ENCODE measurements at places on chromosomes 6 and 20.
A peak's percentile ranks its signal among the peaks of the same experiment; 100 is the strongest.

DNA sequence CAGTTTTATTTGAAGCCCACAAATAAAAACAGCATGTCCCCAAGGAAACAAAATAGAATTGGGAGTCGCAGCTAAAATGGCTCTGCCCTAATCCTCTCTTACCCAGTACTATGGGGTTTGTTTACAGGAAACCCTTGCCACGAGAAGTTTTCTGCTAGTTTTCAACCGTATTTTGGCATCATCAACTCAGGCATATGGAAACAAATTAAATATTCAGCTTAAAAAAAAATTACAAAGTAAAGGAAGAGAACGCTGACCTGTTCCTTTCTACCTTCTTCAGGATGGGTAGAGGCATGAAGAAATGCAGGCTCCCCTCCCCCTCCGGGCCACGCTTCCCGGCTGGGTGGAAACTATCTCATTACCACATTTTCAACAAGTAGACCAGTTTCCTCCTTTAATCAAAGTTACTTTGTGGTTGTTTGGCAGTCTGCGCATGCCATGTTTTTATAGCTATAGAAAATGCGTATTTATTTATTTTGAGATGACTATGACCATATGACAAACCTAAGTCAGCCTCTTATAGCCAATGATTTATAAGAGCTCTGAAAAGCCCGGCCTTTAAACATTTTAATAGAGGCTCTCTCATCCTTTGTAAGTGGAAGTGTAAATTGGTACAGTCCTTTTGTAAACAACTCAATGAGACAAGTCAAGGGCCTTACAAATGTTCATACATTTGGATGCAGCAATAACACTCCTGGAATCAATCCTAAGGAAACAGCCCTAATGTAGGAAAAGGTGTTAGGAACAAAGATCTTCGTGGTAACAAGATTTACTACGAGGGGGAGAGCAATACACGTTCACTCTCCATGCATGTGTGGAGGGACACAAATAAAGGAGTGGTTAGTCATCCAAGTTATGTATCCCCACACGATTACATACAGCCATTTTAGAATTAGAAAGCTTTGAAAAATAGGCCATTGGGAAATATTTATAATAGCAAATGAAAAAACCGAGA lies 16.1 kb upstream of the ZNF217 start:
- peak; percentile 59 for DNase-seq

GRCh38 chr20:4026093-4026601 lies 10.8 kb upstream of the RNF24 start:
- DNase-seq = no peak

DNA sequence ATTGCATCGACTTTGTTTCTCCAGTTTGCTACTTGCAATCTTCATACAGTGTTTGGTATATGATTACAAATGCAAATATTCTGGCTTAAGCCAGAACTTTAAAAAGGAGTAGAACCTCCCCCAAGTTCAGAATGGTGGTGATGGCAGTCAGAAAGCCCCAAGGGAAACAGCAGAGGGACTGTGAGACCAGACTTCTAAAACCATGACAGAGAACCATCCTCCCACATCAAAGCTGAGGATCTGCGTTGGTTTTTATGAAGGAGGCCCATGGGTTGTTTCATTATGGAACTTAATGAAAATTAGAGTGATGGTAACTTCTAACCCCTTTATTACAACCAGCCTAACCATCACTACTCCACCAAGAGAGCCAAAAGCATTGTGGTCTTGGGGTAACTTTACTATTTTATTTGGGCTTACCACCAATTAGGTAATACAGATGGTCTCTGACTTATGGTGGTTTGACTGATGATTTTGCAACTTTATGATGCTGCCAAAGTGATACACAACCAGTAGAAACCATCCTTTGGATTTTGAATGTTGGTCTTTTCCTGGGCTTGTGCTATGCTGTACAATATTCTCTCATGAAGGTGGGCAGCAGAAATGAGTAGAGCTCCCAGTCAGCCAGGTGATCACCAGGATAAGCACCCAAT lies 10.9 kb upstream of the MRS2 start:
- DNase-seq = no peak

DNA sequence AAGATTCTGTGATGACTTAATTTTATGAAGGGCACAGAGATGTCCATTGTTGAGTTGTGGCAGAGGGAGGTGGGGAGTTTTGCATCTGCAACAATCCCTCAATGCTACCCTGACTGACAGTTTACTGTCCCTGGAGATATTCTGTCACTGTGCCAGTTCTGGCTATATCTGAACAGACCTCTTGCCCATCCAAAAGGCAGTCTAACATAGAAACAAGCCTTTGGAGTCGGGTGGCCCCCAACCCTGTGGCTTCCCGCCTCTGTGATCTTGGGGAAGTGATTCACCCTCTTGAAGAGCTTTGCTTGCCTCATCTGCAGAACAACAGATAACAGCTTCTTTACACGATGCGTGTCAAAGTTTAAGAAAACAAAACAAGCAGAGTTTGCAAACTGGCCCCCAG lies 3.8 kb upstream of the E2F1 start:
- no peak for DNase-seq

DNA sequence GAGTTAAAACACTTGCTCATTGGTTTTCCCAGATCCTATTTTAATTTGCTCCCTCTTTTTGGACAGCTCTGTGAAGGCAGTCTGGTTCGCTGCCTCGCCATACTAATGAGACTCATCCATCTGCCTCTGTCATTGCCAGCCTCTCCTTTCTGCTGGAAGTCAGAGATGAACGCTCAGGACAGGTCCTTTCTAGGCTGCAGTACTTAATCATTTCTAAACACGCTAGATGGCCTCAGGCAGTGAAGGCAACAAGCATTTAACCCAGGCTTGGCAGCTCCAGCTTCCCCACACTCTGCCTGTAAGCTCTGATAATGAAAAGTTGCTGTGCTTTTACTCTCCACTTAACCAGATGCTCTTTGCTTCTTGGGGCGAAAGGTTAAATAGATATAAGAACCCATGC lies 286.7 kb upstream of the POU3F2 start:
- no peak for DNase-seq

DNA sequence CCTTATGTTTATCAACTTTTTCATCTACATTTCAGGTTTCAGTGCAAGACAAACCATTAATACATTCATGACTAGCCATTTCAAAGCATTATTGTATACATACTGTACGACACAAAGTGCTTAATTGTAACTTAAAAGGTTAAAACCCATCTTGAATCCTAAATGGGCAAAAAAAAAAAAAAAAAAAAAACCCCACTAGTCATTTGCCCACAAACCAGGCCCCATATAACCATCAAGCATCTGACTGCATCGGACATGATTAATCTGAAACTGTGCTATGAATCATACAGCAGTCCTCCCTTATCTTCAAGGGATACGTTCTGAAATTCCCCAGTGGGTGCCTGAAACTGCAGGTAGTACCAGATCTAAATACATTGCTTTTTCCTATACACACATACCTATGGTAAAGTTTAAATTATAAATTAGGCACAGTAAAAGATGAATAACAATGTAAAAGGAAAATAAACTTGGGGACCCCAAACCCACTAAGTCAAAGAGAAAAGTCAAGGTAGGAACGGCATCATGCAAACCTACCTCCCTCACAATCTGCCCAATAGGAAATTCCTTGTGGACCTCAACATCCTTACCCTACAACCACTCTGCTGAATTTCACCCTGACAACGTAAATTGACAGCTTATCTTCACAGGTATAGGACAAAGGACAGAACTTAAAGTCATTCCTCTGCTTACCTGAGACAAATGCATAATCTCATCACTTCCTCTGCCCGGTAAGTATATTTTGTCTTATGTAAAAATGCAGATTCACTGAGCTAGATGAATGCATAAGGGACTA lies 14.3 kb downstream of the B4GALT5 start:
- no peak for DNase-seq

- DNase-seq = no peak
These were observed 57.5 kb downstream of the RREB1 start for GRCh38 chr6:7165002-7165889.

- no peak for DNase-seq
These were observed 10.8 kb upstream of the TAAR1 start for GRCh38 chr6:132669690-132670291.

DNA sequence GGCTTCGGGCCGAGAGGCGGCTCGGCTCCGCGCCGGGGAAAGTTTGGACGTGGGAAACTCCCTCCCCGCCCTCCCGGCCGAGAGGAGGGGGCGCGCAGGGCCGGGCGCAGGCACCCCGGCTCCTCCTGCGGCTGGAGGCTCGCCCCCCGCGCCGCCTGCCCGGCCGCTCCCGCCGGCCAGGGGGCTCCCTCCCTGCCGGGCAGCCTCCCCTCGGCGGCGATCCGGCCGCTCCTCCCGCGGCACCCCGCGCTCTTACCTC lies 370 bp downstream of the CDH22 start:
- DNase-seq = no peak

GRCh38 chr6:137743493-137743892 lies 123.6 kb upstream of the TNFAIP3 start:
- no peak for DNase-seq

GRCh38 chr6:42222448-42222847 lies 4.8 kb upstream of the MRPS10 start:
- no peak for DNase-seq

GRCh38 chr6:18241208-18242038 lies 22.9 kb downstream of the DEK start:
- no peak for DNase-seq

DNA sequence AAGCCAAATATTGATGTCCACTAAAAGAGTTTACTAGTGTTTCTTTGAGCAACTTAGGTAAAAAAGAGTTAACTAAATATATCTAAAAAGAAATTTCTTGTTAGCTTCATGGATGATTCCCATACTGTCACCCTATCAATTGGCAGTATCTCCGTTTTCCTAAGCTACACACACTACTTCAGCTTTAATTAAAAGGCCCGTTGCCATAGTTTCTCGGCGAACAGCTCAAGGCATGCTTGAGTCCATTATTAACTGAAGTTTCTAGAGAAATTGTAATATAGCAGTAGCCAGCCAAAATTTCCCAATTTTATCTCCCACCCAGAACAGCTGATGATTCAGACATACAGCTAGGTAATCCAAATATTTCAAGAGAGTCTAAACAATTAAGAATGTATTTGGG lies 20.0 kb upstream of the BEND6 start:
- no peak for DNase-seq

GRCh38 chr6:41278699-41279405 lies 7.6 kb downstream of the TREM1 start:
- DNase-seq = peak; percentile 34

GRCh38 chr6:23690453-23691049 lies 435.5 kb upstream of the NRSN1 start:
- no peak for DNase-seq

DNA sequence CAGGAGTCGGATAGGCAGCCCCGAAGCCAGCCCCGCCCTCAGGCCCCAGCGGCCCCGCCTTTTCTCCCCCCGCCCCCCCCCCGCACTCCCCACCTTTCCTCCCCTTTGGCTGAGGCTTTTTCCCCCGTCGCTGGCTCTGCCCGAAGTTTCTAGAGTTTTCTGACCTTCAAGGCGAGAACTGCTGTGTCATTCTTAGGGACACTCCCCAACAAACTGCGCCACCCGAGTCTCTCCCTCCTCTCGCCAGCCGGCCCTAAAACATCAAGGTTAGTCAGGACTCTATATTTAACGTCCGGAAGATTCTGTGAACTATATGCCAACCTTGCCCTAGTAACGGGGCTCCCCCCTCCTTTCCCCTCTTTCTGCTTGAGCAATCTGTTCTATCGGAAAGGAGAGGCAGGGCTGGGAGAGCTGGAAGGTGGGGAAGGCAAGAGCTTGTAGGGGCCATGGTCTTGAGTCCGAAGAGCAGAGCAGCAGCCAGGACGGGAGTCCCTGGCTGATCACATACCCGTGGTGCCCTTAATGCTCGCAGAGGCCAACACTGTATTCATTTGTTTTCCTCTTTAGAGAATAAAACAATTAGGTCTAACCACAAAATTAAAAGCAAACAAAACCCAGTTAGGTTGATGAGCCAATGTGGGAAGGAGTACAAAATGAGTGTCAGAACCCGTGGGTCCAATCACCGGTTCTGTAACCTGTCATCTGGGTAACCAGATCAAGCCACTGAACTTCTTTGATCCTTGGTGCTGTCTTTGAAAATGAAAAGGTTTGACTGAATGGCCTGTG lies 5.3 kb upstream of the HSPA1B start:
- DNase-seq = no peak

- no peak for DNase-seq
These were observed 23.7 kb downstream of the UBE2V1 start for GRCh38 chr20:50089140-50089786.

- no peak for DNase-seq
These were observed 4.4 kb downstream of the VSTM2L start for GRCh38 chr20:37907330-37907676.

GRCh38 chr20:55744896-55745295 lies 260.4 kb downstream of the CBLN4 start:
- no peak for DNase-seq

- DNase-seq = no peak
These were observed 86.5 kb downstream of the YTHDF1 start for GRCh38 chr20:63129376-63129965.

- no peak for DNase-seq
These were observed 9.2 kb downstream of the SIM1 start for GRCh38 chr6:100455230-100456124.

DNA sequence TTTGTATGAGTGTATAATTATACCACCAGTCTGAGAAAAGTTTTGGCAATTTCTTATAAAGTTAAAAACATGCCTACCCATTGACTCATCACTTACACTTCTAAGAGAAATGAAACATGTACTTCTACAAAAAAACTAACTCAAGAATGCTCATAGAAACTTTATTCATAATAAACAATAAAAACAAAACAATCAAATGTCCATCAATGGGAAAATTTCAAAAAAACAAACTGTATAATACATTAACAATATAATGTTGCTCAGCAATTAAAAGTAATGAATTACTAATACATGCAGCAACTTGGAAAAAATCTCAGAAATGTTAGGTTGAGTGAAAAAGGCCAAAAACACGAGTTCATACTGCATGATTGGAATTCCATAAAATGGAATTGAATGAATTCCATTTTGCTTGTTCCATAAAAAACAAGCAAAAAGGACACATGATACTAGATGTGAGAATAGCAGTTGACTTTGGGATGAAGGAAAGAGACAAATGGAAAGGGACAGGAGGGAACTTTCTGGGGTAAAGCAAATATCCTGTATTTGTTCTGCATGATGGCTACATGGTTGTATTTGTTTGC lies 726.6 kb downstream of the RFPL4B start:
- DNase-seq = no peak

DNA sequence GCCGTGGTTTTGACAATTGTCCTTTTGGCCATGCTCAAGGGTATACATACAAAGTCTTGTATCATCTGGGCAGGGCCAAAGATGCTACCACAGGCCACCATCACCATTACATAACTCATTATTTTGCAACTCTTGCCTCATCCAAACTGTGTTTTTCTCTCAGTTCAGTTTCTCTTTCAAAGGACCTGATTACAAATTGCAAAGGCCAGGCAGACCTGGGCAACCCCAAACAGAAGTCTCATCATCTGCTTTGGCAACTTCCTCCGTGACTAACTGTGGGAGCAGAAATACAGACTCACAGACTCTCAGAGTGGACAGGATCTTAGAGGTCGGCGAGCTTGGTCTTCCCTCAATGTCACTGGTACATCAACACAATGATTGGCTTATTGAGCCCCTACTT lies 117.8 kb upstream of the NEDD9 start:
- no peak for DNase-seq

GRCh38 chr20:1902188-1902587 lies 7.0 kb downstream of the SIRPA start:
- no peak for DNase-seq

All from stimulated activated CD4-positive, alpha-beta T cell treated with anti-CD3 and anti-CD28 coated beads, Interleukin-1b, Interleukin-23, amount 100 ng/mL, for 1 hour (primary cell).